ENCODE measurements at places on chromosomes 4 and X.

DNA sequence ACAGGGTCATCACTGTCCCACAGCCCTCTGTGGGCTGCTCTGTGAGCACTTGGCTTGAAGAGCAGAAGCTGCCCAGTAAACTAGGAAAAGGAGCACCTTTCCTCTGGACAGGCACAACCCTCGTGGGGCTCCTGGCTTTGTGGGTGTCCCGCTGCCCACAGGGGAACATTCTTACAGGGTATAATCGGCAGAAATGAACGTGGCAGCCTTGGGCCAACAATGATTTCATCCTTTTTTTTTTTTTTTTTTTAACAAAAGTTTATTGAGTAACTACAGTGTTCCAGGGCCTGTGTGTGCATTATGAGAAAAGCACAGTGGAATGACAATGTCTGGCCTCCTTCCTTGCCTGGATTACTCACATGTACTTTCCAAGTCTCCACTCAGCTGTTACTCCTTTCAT is 197.2 kb downstream of the PDGFC start:
- DNase-seq: peak; percentile 59

- DNase-seq: no peak
Observed at GRCh38 chr4:74527049-74527448, 82.1 kb downstream of the AREG start.

DNA sequence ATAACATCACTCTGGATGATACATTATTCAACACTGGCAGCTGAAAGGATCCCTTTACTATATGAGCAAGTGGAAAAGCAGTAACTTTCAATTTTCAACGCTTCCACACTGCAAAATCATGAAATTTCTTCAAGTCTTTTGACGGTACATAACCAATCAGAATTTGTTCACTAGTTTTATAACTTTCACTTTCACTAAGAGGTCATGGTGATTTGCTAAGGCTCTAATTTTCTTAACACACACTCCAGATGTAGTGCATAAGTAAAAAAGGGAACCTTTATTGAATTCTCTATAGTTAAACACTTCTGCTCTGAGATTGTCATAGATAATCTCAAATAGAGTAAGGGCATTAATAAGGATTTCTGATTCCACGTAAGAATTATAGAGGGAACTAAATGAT is 4.1 kb downstream of the ARMCX2 start:
- no peak for DNase-seq

GRCh38 chrX:123756320-123756719 is 23.5 kb upstream of the THOC2 start:
- DNase-seq: no peak

DNA sequence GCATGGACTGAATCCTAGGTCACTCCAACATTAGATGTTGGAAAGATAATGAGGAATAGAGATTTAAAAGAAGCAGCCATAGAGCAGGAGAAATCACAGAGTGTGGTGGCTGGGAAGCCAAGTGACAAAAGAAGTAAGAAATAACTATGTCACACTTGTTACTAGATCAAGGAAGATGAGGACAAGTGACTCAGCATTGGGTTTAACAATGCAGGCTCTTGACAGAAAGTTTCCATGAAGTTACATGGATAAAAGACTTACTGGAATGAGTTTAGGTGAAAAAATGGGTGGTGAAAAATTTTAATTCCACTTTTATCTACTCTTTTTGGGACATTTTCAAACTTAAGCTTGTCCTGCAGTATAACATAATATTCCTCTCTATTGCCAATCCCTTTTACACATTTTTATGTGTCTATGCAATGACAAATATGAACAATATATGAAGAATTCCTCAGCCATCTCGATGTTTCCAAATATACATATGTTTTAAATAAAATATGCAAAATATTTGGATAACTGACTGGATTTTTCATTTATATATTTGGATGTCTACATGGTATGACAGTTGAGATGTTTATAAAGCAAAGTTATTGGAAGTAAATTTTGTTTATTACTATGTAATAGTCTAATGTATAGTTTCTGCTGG is 462.6 kb downstream of the IL15 start:
- no peak for DNase-seq

- no peak for DNase-seq
Observed at GRCh38 chr4:7786040-7786439, 153.6 kb downstream of the AFAP1 start.

- DNase-seq: no peak
Observed at GRCh38 chrX:73876911-73877310, 313.9 kb downstream of the CHIC1 start.

DNA sequence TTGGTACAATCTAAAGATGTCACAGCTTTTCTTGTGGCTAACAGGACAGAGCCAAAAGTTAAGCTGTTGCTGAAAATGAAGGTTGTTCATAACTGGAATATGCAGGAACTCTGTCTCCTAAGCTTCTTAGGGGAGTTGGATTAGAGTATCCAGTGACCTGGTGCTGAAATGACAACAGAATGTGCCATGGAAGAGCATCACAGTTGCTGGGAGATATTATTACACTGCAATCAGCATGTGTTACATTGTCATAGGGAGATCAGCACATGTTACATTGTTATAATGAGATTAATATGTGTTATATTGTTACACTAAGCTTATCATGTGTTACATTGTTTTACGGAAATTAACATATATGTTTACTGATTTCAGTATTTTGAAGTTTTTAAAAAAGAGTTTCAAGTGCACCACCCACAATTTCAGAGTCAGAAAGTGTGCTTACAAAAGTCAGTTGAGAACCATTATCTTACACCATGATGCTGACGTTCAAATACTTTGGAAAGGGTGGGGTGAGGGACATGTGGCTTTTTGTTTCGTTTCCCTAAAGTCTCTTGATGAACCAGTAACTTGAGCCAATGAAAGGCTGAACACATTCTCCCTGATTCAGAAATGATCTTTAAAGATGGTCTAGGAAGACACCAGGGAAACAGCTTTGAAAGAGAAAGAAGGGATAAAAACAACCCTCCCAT is 113.4 kb downstream of the DRD5 start:
- DNase-seq: no peak

GRCh38 chr4:10098780-10099160 is 17.8 kb downstream of the WDR1 start:
- peak; percentile 72 for DNase-seq
